Activated naive CD4-positive, alpha-beta T cell (primary cell): ENCODE measurements at places on chromosomes 2 and 18.

DNA sequence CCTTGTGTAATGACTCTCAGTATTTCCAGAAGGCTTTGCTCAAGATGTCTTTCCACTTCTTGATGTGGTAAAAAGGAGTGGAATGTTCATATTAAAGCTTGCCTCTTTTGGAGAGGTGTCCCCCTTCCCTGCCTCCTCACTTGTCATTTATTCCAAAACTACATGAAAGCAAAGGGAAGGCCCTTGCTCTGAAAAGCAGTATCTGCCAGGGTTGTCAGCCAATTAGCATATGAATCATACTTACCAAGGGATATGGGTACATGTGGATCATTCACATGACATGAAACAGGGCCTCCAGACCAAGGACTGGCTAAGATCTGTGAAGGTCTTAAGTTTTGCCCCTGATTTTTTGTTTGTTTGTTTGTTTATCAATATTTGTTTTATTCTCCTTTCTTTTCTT, 31.3 kb downstream of the ANXA4 start:
- DNase-seq: no peak

DNA sequence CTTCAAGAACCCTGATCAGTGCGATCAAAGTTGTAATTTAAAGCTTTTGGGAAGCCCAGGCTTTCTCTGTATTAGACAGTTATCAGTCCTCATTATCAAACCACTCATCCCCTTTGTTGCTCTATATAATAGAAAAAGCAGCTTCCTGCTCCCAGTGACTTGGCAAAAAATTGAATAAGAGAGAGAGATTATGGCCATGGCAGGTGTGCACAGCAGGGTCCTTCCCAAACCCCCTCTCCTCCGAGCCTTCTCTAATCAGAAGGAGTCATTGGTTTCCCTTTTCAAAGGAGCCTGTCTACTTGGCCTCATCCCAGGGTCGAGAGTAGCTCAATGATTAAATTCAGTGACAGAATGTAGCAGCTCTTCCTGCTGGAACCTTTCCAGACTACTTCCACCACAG, 81.5 kb downstream of the SEMA4F start:
- DNase-seq: no peak

GRCh38 chr2:105498281-105498846, 99.5 kb upstream of the FHL2 start:
- DNase-seq: no peak

DNA sequence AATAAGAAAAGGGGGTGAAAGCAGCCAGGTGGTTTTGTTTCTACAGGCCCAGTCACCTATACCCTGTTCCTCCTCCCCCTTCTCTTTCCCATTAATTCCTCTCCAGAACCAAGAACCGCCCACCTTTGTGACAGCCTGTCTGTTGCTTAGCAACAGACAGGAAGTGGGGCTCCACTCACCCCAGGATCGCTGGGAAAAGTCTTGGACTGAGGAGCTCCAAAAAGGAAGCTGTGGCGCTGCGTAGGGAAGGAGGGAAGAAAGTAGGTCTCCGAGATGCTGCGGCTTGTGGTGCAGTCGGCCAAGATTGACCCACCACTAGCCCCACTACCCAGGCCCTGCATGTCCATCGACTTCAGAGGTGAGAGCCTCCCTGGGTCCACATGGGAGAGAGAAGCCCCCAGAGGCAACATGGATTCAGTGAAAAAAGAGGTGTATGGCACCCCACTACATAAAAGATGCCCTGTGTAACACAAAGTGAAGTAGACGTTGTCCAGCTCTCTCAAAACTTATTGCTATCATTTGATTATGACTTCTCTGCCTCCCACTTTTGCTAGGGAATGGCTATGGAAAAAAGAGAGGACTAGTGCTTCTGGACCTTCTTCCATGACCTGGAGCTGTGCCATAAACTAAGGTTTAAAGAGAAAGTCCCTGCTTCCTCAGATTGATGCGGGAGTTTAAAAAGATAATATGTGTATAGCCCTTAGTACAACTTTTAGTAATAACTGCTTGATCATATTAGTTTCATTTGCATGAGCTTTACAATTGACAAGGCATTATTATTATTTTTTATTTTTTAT, at the start of gene FER1L5:
Gene FER1L5, plus strand, starts transcription at position 201 of the 797 bp plus-strand sequence. Its CDS starts 73 bp downstream, at position 274.
- no peak for DNase-seq

DNA sequence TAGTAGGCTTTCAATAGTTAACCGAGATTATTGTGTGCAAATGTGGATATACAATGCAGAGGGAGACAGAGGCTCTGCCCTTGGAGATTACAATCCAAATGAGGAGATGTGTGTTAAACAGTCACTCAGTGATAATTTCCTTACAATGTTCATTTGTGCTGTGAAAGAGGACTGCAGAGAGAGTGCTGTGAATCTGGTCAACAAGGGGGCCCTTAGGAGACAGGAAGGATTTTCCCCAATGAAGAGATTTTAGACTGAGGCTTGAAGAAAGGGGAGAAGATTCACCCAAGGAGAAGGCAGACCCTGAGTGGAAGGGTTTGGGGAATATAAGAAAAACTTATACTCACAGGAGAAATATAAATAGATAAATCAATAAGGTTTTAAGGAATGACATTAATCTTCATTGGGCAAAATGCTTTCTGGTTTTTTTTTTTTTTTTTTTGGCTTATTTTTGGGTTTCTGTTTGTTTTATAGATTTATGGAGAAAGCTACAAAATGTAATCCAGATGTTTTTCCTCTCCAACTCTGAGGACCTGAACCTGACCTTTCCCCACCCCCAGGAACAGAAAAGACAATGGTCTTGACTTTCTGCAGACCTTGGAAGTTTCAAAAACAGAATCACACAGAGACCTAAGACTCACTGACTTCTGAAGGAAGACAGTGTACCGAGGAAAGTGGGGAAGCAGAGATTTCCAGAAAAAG, 151.3 kb upstream of the SERPINE2 start:
- DNase-seq: no peak

GRCh38 chr2:126527836-126528490, 128.0 kb upstream of the GYPC start:
- peak; percentile 66 for DNase-seq

- no peak for DNase-seq
Measured at GRCh38 chr18:37335409-37335736, 230.2 kb downstream of the CELF4 start.

DNA sequence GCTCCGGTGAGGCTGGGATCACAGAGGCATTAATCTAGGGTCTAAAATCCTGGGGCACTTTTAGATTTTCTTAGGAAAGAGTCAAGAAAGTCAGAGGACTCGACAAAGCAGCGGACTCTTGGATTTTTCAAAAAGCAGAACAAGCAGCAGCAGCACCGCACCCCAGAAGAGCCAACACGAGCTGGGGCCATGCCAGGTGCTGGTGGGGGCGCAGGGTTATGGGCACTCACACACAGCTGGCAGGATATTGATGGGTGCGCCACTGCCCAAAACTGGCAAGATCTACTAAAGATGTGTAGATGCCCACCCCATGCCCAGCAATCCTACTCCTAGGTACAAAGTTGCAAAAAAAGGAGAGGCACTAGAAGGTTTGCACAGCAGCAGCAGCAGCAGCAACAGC, 33.9 kb upstream of the SEMA4C start:
- DNase-seq: no peak

- no peak for DNase-seq
Measured at GRCh38 chr18:57023275-57023882, 123.5 kb upstream of the BOD1L2 start.

DNA sequence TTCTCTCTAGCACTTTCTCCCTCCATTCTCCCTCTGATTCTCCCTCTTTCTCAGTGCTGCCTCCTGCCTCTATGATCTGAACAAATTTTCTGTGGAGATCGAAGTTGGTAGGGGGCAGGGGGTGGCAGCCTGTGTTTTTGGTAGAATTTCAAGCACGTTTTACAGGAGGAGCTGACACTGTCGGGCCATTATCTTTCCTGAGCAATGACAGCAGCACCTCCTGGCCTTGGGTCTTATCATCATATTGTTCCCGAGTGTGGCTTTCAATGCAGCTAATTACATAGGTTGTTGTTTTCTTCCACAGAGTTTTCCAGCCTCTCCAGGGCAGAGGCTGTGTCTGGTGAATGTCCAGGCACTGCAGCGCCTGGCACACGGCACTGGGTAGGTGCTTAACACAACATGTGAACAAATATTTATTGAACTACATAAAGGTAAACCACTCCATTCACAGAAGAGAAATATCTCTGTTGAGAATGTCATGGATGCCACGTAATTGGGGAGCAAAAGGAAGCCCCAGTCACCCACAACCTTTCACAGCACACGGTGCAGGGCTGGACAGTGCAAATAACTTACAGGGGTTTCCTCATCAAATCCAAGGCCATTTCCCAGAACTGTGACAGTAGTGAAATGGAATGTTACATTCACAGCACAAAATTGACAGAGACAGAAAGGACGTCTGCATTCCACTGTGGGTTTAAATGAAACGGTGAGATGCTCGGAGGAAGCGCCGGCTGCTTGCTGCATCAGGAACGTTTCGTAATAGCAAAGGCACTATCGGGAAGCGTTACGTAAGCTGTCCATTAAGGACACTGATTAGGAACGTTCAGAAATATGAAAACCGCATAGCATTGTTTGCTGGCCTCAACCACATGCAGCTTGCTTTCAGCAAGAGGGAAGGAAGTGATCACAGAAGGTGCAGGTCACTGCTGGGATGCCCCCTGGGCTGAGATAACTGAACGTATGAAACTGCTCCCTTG, 6.5 kb upstream of the KCNG2 start:
- DNase-seq: no peak

DNA sequence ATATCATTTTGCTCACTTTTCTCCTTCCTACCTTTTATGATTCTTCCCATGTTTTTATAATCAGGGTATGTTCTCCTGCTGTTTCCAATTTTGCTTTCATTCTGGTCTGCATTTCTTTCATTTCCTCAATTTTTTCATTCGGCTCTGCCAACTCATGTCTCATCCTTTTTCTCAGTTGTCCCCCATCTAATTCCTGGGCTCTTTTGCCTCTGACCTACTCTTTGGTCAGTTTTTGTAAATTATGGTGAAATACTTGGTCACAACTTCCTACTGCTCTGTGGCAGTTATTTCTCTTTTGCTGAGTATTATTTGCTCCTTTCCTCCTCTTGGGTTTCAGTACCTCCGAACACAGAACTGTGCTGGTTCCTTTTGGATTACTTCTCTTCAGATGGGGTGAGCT, 27.5 kb downstream of the MYO7B start:
- no peak for DNase-seq

DNA sequence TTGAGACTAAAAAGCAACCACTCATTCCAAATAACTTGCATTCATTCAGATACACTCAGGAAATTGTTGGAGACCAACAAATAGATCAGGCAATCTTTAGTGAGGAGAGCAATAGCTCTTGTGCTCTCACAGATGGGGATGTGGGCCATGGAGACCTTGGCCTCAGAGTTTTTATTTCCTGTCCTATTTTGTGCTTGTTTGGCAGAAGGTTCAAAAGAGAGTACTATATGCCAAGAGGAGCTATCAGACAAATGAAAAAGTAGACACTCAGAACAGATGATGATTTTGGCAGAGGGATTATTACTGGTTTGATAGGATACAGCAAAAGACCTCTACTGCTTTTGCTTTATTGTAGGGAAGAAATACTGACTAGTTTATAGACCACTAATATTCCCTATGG, 230.2 kb downstream of the KCNE4 start:
- no peak for DNase-seq

DNA sequence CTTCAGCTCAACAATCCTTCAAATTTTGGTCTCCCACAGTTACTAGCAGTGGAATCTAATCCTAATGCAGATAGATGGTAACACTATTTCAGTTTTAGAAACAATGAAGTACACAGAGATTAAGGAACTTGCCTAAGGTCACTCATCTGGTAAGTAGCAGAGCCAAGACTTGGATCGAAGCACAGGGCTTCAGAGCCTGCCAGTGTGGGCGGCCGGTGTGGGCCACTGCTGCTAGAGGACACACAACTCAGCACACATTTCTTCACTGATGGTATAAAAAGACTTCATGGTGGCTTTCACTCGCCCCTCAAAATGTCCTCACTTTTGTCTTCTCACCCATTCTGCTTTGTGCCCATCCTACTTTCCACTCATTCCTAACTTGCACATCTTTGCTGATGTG, 11.1 kb downstream of the C2orf74 start:
- DNase-seq: no peak

GRCh38 chr2:241459520-241459919, 48.9 kb downstream of the STK25 start:
- DNase-seq: no peak

DNA sequence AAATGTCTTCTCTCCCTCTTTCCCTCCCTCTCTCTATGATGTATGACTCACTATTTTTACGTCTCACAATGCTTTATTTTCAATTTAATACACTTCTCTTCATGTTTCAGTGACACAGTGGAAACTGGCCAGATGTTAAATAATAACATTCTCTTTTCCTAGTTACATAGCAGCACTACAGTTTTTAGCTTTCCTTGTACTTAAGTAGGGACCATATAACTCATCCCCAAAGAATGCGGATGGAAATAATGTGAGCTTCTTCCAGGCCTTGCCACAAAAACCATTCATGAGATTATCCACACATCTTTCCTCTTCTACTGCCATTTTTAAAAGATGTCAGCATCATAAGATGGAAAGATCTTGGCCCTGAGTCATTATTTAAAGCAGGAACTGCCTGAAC, 789.4 kb downstream of the LRP1B start:
- no peak for DNase-seq

DNA sequence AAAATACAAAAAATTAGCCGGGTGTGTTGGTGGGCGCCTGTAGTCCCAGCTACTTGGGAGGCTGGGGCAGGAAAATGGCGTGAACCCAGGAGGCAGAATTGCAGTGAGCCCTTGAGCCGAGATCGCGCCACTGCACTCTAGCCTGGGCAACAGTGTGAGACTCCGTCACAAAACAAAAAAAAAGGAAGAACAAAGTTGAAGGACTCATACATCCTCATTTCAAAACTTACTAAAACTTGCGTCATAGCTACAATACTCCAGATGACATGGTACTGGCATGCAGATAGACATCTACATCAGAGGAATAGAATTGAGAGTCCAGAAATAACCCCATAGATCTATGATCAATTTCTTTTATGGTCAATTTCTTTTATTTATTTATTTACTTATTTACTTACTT, 13.6 kb upstream of the CYP27C1 start:
- no peak for DNase-seq

DNA sequence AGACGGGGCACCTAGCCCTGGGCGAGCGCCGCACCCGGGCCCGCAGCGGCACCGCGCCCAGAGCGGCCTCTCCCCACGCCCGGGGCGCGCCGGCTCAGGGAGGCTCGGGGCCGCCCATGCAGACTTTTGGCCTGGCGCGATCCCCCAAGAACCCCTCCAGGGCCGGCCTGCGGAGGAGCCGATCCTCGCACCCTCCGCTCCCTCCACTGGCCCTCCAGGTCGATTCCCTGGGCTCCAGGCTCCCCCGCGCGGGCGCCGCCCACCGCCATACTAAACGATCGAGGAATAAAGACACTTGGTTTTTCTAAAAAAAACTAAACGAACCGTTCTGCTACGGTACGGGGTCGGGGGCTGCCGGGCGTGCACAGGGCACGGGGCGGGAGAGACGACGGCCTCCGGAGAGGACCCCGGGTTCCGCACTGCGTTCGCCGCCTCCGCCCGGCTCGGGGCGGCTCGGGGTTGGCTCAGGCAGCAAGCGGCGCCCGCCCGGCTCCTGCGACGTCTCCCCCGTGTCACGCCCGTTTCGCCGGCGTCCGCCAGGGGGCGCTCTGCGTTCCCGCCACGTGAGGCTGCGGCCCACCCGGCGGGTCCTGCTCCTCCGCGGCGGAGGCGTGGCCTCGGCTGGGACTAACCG, 365 bp upstream of the KHK start:
- peak; percentile 97 for DNase-seq

- no peak for DNase-seq
Measured at GRCh38 chr2:102662833-102663232, 43.5 kb downstream of the SLC9A2 start.
